ENCODE measurements at places on chromosomes 11 and 22.
A peak's percentile ranks its signal among the peaks of the same experiment; 100 is the strongest.

DNA sequence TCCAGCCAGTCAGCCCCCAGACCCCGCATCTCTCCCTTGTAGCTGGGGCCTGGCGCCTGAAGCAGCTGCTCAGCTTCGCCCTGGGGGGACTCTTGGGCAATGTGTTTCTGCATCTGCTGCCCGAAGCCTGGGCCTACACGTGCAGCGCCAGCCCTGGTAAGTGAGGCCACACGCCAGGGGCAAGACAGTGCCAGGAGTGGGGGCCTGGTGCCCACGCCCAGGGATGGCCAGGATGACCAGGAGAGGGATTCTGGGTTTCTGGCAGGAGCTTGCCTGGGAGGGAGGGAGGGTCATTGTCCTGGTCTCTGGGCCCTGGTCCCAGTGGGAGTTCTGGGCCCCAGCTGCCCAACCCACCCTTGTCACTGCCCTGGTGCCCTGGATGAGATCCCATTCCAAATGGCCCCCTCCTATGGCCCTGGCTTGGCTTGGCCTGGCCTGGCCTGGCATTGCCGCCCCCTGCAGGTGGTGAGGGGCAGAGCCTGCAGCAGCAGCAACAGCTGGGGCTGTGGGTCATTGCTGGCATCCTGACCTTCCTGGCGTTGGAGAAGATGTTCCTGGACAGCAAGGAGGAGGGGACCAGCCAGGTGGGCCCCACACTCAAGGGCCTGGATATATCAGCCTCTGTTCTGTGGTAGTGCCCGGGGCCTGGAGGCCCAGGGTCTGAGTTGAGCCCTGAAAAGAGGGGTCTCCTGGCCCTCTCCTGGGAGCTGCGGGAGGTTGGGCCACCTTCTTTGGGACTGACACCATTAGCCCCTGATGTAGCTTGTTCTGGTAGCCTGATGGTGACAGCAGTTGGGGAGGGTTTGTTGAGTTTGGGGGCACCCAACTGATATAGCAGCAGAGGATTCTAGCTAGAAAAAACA, 3.7 kb downstream of the SLC39A13 start:
- peak; percentile 58 for DNase-seq

DNA sequence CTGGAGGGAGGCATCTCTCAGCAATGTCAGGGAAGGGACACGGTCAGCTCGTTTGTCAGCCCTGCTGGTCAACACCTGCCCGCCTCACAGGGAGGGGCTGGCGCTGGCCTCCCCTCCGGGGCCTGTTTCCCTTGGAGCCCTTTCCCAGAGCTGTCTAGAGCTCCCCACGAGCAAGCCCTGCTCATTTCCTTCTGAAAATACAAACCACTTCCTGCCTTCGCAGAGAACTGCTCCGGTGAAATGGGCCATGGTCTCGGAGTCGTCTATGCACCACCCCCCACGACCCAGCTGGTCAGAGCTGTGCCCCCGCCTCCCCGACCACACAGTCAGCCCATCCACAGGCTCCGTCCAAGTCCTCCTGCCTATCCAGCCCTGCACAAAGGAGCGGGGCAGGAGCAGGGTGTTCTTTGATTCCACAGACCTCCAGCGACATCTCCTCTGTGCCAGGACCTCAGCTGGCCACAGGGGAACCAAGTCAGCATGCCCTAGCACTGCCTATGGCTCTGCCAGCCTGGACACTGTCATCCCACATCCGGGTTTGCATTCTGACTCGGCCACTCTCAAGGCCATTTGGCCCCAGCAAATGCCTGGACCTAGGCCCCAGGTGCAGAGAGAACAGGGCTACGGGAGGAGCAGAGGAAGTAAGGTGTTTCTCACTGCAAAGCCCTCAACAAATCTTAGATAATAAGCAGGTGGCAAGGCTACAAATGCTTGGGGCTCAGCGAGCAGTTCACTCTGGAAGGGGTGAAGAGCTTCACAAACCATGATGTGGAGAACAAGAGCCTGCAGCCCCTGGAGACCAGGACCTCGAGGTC, 82.1 kb upstream of the WNT11 start:
- DNase-seq, result no peak

DNA sequence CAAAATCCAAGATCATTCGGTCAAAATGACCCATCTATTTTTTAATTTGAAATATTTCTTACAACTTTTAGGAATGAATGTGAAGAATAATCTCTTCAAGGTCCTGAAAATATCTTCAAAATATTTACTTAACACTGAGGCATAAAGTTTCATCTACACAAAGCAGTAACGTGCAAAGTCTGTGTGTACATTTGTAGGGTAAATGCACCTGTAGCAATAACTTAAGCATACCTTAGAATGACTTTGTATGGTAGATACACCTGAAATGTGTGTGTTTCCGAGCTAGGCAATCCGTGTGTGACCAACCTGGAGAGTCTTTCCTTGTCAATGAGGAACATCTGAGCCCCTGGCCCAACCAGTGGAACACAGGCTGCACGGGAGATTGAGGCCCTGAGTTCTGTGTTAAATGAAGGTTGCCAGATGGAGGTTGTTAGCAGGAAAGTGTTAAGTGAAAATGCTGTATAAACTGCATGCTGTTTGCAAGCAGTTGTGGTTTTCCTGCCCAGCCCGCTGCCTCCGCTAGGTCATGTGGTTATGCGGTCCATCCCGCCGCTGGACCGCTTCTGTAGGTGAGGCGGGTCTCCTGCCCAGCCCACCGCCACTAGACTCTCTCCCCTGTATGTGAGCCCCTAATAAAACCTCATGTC, 7.6 kb upstream of the CTR9 start:
- DNase-seq, result no peak

- DNase-seq, result no peak
Measured at GRCh38 chr11:45625611-45626010, 39.8 kb downstream of the CHST1 start.

- DNase-seq, result no peak
Measured at GRCh38 chr22:22058633-22059290, 76.2 kb upstream of the TOP3B start.

Data from progenitor cell of endocrine pancreas (in vitro differentiated cells).